GOT3 (cell line): ENCODE measurements at places on chromosomes 12 and 14.

DNA sequence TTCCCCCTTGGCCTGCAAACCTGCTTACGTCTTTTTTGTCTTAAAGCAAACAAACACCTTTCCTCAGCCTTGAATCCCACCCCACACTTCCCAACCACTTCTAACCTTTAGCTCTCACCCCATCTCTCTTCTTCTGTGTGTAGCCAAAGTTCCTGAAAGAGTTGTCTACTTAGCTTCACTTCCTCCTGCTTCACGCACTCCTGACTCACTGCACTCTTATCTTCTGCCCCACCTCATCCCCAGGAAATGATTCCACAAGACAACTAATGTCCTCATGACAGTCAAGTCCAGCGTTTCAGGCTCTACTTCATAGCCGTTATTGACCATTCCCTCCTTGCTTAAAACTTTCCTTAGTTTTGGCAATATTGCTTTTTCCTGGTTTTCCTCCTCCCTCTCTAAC is 22.4 kb downstream of the EIF2B2 start:
- no peak for DNase-seq

- DNase-seq: no peak
Observed at GRCh38 chr14:100723135-100723829, 3.4 kb upstream of the DLK1 start.

GRCh38 chr14:99460793-99461192 is 19.9 kb downstream of the SETD3 start:
- no peak for DNase-seq

DNA sequence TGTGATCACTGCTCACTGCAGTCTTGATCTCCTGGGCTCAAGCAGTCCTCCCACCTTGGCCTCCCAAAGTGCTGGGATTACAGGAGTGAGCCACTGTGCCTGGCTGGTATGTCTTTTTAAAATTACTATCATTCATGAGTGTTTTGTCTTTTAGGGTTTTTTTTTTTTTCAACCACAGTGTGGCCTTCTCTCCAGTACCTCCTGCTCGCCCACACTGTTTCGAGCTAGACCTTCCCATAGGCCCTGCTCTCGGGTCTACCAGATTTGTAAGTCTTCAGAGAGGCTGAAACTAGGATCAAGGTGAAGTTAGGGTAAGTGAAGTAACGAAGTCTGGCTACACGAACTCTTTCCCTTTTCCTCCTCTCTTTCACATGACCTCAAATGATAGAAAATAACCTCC is 1.5 kb downstream of the BIN2 start:
- no peak for DNase-seq
